ENCODE measurements at places on chromosomes 7 and 10. TPM values are rescaled to one million over a fixed set of nuclear protein-coding genes. Genes with fewer than 3 reads are reported as not detected.

WIPF3 gene
- not detected for total RNA-seq

SPAM1 gene
- not detected for total RNA-seq

GOLGA7B gene
- 0.06 TPM for total RNA-seq

GJD4 gene
- total RNA-seq = not detected

TET1 gene
- total RNA-seq = 3.4 TPM

PPP1R17 gene
- not detected for total RNA-seq

VSIR gene
- 19.6 TPM for total RNA-seq

EZH2 gene
- 14.1 TPM for total RNA-seq

PAPOLB gene
- 0.19 TPM for total RNA-seq

SUGCT gene
- 14.7 TPM for total RNA-seq

SPDYE8 gene
- total RNA-seq = not detected

HOXA10 gene
- under 0.01 TPM for total RNA-seq

NPC1L1 gene
- not detected for total RNA-seq

SPDYE5 gene
- total RNA-seq = not detected

RAB19 gene
- not detected for total RNA-seq

PLPP4 gene
- total RNA-seq = 0.25 TPM

CLRN3 gene
- total RNA-seq = not detected

NPS gene
- total RNA-seq = not detected

GLI3 gene
- 3.7 TPM for total RNA-seq

TNRC18 gene
- total RNA-seq = 52.2 TPM

SPDYE3 gene
- not detected for total RNA-seq

TMEM229A gene
- 0.13 TPM for total RNA-seq

CDHR1 gene
- total RNA-seq = not detected

Measured in aortic smooth muscle cell (primary cell).